ENCODE measurements at places on chromosomes 12 and 14.

DNA sequence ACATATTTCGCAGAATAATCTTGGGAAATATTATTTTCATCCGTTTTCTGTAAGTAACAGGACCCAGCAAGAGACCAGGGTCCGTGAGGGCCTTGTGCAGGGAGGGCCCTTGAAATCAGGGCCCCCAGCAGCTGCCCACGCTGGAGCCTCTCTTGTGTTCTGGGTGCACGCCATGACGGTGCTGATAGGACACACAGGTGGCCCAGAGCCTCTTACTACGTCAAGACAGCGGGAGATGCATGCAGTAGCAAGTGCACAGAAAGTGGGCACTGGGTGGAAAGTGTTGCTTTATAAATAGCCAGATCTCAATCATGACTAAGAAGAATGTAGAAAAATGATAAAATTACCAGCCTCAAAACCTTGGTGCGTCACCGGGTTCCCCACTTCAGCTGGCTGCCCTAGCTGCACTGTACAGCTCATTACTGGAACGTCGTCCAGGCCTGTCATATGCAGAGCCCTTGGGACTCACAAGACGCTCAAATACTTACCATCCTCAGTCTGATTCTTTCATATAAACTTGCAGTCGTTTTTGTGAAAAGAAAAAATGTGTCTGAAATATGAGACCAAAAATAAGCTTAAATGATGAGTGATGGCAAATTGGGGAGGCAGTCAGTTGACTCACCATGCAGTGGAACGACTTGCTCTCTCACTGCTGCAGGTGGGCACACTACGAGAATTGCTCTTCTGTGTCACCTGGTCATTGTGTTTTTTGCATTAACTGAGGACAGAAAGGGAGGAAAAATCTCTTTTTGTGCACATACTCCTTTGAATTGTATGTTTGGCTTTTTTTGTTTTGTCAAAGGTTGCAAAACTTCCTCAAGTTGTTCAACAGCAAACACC lies 68.2 kb downstream of the DDX51 start:
- DNase-seq = no peak

- no peak for DNase-seq
Measured at GRCh38 chr12:93179792-93180191, 197.9 kb upstream of the NUDT4 start.

GRCh38 chr12:104505095-104505818 lies 48.5 kb downstream of the CHST11 start:
- DNase-seq = no peak

GRCh38 chr12:24230061-24230701 lies 280.7 kb upstream of the SOX5 start:
- DNase-seq = no peak

DNA sequence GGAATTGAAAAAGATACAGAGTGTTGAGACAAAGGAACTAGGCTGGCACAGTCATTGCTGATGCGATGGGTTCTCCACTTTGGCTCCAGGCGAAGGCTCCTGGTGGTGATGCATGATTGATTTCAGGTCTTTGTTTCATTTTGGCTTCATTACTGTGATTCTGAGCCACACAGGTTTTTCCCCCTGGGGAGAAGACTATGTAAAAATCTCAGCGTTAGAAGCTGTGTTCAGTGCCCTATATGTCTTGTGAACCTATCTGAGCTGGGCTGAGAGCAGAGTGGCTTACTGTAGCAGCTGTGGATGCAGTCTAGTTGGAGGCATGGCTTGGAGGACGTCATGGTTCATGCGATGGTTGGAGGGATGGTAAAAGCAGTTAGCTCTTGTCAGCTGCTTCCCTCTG lies 54.0 kb downstream of the GPATCH2L start:
- no peak for DNase-seq

DNA sequence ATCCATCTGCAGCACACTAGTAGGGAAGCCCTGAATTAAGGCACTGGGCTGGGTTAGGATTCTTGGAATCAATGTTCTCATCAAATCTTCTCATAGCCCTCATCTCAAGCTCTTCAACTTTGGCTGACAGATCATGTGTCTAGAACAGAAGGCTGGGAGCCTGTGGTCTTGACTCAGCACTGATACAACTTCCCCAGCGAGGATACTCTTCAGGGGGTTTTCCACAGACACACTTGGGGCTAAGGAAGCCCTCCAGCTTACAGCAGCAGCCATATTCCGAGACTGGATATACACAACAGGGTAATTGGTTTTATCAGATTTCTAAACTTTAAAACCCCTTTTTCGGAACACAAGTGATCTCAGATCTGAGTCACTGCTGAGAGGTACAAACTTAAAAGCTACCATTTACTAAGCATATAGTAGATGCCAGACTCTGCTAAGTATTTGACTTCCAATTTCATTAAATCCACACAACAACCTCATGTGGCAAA lies 3.5 kb downstream of the FMNL3 start:
- peak; percentile 27 for DNase-seq

- no peak for DNase-seq
Measured at GRCh38 chr14:32826404-32827082, 112.1 kb upstream of the NPAS3 start.

DNA sequence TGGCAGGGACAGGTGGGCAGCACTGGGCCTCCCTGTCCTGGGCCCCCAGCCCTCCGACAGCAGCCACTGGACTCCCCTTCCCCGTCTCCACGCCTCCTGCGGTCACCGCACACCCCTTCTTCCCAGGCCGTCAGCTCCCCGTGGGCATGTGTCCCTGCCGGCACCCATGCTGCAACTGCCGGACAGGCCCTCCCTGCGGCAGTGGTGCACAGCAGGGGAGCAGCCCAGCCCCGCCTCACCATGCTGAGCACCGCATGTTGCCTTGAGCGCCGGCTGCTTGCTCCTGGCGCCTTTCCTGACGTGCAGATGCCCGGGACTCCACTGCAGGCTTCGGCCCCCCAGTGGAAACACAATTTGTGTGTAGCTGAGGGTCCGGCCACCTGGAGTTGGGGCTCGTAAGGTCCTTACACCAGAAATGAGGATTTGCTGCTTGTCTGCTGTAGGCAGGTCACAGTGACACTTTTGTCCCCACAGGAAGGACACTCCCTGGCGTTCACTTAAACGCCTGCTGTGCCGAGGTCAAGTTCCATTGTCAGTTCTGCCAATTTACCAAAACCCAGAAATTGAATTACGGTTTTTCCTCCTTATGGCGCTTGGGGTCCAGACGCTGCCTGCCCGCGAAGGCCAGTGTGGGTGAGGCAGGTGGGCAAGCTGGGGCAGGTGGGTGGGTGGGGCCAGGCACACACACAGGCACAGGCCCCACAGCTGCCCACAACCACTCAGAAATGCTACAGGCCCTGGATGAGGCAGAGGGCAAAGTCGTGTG lies 28.2 kb upstream of the MMP17 start:
- no peak for DNase-seq

- no peak for DNase-seq
Measured at GRCh38 chr12:15754233-15754632, 35.0 kb downstream of the EPS8 start.

- DNase-seq = no peak
Measured at GRCh38 chr12:47561746-47562145, 144.1 kb downstream of the RPAP3 start.

- no peak for DNase-seq
Measured at GRCh38 chr14:101176535-101177205, 273.1 kb upstream of the RTL1 start.

GRCh38 chr12:66978802-66979201 lies 290.4 kb upstream of the CAND1 start:
- no peak for DNase-seq

DNA sequence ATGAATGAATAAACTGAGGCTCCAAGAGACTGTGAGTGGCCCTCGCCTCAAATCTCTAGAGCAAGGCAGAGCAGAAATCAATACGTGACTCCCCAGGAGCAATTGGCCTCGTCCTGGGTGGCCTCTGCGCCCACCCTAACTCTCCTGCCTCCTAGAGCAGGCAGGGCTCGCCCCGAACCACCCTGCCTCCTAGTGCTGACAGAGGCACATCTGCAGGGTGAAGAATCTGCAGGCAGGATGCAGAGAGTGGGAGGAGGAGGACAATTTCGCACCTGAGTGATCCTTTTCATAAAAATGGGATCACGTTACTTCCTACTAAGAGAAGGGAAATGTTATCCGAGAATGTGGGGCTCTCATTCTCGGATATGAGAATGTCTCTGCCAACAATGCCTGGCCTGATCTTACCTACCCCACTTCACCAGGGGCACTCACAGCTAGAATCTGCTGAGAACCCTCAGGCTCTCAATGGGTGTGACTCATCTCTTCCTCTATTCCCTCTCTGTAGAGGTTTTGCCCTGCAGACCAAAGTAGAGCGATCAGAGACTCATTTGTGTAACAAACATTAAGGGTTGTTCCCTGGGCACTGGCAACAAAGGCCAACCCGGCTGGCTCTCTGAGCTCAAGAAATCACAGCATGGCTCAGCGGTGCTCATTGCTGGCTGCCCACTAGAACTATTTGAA lies 61.7 kb upstream of the BCL2L14 start:
- no peak for DNase-seq

- DNase-seq = no peak
Measured at GRCh38 chr14:43898687-43899086, 608.4 kb downstream of the FSCB start.

DNA sequence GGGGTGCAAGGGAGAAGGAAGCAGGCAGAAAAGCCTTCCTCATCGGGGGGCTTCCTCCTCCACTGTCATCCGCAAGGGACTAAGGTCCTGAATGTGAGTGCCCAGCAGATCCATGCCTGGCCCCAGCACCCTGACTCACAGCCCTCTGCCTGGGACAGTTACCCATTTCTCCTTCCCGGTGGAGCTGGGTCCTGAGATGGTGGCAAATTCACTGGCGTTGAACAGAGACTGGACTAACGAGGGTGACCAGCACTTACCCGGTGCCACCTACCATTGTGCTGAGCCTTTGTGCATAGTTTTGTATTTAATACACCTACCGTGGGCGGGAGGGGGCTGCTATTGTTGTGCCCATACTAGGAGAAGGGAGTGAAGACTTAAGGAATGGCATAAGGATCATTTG lies 30.9 kb upstream of the PLEKHG6 start:
- no peak for DNase-seq

All from stimulated activated CD8-positive, alpha-beta memory T cell treated with anti-CD3 and anti-CD28 coated beads, Interleukin-2, amount 100 ng/mL, for 48 hours (primary cell).